ENCODE measurements at places on chromosomes 3 and 15.
A peak's percentile ranks its signal among the peaks of the same experiment; 100 is the strongest.

DNA sequence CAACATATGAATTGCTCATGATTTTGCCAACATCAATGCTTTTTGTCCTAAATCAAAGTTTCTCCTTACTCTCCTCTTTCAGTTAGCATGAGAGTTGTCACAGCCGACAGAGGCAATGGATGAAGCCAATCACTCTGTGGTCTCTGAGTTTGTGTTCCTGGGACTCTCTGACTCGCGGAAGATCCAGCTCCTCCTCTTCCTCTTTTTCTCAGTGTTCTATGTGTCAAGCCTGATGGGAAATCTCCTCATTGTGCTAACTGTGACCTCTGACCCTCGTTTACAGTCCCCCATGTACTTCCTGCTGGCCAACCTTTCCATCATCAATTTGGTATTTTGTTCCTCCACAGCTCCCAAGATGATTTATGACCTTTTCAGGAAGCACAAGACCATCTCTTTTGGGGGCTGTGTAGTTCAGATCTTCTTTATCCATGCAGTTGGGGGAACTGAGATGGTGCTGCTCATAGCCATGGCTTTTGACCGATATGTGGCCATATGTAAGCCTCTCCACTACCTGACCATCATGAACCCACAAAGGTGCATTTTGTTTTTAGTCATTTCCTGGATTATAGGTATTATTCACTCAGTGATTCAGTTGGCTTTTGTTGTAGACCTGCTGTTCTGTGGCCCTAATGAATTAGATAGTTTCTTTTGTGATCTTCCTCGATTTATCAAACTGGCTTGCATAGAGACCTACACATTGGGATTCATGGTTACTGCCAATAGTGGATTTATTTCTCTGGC lies 2.5 kb downstream of the OR4F6 start:
- no peak for DNase-seq

DNA sequence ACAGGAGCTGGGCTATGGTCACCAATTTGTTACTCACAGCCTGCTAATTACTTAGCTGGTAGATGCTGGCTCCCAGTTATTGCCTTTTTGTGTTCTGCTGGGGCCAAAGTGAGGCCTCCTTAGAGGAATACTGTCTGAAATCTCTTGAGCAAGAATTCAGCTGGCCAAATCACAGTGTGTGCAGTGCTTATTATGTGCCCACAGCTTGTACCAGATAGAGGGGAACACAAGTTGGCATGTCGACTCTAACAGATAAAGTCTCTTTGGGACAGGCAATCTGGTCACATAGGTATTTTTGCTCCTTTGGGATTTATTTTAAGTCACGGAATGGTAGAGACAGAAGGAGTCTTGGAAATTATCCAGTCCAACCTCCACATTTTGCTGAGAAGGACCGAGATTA lies 6.3 kb upstream of the TMEM212 start:
- no peak for DNase-seq

DNA sequence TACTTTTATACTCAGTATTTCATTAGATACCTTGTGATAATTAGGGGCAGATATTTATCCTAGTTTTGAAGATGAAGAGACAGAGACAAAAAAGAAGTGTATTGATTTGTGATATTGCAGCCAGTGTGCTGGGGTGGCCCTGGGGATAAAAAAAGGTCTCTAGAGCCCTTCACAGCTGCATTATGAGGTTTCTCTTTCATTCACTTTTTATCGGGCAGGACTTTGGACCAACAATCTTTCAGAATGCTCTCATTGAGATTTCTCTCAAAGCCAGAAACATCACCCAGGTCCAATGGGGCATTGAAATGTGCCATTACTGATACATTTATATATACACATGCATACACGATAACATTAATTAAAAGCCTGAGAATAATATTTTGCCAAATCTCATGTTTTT lies 20.5 kb upstream of the SELENOT start:
- DNase-seq, result no peak

DNA sequence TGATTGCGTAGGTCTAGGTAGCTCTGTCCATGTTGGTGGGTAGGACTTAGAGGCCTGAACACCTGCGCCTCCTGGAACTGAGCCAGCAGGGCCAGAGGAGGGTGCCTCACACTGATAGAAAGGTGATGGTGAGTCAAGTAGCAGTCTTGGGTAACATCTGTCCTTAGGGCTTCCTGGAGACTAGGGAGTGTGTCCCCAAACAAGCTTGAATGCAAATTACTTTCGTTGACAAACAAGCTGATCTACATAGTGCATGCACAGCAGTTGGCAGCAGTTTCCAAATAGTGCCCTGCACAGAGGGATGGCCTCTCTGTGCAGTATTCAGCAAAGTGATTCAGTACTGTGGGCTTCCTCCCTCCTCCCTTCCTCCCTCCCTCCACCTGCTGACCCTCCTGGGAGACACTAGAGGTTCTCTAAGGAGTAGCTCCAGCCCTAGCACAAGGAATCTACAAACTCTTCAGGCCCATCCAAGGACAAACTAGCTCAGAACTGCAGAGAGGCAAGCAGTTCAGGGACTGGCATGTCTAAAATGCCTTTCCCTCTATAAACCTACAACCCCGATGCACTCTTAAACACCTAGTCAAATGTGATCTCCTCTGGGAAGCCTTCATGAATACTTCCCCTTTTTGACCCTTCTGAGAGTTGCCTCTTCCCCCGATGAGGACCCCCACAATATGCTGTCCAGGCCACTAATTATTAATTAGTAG lies 61.0 kb downstream of the TLE3 start:
- DNase-seq, result no peak

GRCh38 chr3:71525391-71525790 lies 58.1 kb downstream of the FOXP1 start:
- no peak for DNase-seq

- no peak for DNase-seq
Measured at GRCh38 chr3:23928524-23928923, 11.6 kb downstream of the RPL15 start.

DNA sequence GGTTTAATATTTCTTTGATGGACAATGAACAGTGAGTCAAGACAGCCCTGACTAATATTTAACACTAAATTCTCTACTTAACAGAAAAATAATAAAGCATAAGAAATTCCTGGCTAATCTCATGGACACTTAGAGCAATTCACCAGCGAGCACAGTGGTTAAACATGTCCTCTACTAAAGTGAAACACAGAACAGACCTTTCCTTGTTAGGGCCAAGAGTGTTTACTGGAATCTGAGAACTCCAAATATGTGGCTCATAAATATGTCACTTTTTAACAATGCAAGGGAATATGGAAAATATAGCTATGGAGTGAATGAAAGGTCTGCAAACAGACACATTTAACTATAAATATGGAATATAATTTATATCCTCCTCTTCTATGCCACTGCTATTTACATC lies 18.6 kb upstream of the IGSF10 start:
- no peak for DNase-seq

DNA sequence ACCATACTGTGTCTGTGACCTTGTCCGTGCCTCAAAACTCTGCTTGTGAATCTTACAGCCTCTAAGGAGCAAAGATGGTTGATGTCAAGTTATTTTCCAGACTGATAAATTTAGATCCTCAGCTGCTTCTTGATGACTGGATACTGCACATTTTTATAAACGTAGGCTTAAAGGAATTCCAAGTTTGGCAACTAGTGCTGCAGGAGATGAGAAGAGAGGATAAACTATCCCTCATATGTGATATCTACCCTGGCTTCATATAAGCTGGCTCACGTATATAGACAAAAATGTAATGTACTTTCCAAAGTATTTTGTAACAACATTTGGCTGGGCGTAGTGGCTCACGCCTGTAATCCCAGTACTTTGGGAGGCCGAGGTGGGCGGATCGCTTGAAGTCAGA lies 89.6 kb downstream of the GMPS start:
- DNase-seq, result no peak

DNA sequence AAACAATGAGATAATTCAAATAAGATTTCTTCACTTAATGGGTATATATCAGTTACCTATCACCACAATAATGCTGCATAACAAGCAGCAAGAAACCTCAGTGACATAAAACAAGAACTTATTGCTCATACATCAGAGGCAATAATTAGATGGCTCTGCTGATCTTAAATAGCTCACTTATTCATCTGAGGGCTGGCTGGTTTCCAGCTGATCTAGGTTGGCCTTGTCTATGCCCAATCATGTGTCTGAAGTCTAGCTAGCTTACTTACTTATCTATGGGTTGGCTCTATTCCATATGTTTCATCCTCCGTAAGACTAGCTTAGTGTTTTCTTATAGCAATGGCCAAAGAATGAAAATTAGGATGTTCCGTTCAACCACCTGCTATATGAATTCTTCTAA lies 109.4 kb upstream of the AGTR1 start:
- DNase-seq, result no peak

GRCh38 chr3:45939341-45939771 lies 3.9 kb upstream of the CXCR6 start:
- DNase-seq, result no peak

- DNase-seq, result no peak
Measured at GRCh38 chr3:171168086-171168485, 141.6 kb upstream of the SLC2A2 start.

DNA sequence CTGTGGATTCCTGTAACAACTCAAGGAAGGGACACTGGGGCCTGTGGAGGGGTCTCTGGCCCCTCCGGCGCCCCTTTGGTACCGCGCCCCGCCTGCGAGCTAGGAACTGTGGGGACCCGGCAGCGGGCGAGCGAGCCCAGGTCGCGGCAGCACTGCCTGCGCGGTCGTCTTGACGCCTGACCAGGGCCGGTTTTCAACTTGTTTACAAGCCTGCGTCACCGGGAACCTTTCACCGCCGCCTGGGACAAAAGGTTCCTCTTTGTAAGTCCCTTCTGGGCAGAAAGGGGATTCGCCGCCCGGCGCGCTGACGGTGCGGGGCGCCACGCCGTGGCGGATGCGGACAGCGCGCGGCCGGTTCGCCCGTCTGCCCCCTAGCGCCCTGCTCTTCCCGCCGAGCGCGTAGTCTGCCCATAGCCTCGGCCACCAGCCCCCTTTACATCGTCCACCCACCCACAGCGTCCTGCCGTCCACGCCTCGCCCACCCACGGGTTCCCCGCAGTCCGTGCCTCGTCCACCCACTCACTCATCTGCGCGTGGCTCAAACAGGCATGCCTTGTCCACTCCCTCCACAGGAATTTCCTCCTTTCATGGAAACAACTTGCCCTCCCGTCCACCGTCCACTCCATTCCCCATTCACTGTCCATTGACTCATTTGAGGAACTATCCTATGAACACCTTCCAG lies 5.5 kb upstream of the CFAP100 start:
- DNase-seq, result peak; percentile 32

- no peak for DNase-seq
Measured at GRCh38 chr3:147836330-147836729, 427.2 kb downstream of the ZIC1 start.

DNA sequence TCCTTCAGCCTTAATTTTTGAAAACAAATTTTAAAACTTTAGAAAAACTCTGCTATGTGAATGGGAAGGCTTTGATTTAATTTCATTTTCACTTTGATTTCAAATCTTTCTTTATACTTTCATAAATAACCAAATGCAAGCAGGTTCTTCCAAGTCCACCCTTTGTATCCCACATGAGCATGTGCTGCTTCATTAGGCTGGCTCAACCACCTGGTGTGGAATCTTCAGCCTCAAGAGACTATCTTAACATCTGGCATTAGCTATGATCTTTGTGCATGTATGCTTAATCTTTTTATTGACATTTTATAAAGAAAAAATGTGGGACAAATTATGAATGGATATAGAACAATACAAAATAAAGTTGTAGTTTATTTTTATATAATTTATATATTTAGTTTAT lies 81.8 kb upstream of the MLF1 start:
- no peak for DNase-seq

- no peak for DNase-seq
Measured at GRCh38 chr3:16994854-16995525, 110.2 kb downstream of the PLCL2 start.

GRCh38 chr15:85404918-85405866 lies 24.8 kb downstream of the AKAP13 start:
- DNase-seq, result no peak

GRCh38 chr3:134993011-134993410 lies 198.0 kb downstream of the EPHB1 start:
- DNase-seq, result no peak

- peak; percentile 15 for DNase-seq
Measured at GRCh38 chr3:37521429-37521828, 340.3 kb upstream of the CTDSPL start.

DNA sequence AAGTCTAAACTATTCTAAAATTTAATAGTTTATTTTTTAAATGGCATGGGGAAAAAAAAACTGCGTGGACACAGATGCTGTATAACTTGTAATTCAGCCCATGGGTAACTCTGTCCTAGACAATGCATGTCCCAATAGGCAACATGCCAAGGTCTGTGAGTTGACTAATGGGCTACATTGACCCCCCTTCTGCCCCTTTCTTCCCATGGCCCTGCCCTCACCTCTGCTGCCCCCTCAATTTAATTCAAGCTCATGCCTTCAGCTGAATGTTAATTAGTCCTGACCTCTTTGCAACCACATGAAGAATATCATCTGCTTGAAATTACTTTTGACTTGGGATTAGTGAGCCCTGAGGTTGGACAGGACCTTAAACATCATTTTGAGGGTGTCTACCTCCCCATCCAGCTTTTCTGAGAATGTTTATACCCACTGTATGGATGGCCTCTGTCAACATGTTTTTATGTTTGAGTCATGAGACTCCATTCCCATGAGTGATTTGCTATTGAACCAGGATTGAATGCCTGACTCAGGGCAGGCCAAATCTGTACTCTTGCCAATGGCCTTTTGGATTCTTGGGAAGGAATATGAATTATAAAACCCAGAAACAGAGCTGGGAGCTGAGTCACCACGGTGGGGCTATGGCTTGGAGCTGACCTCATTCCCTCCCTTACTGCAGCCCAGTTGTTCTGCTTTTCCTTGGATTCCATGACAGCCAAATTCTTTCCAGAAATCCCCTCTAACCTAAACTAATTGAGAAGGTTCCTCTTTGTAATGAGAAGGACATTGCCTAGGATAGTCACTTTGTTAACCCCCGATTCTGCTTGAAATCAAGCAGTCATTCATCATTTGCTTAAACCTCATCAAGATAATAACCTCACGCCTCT lies 33.5 kb upstream of the PDE8A start:
- DNase-seq, result peak; percentile 74

GRCh38 chr15:81573098-81573746 lies 199.2 kb upstream of the TMC3 start:
- DNase-seq, result no peak

DNA sequence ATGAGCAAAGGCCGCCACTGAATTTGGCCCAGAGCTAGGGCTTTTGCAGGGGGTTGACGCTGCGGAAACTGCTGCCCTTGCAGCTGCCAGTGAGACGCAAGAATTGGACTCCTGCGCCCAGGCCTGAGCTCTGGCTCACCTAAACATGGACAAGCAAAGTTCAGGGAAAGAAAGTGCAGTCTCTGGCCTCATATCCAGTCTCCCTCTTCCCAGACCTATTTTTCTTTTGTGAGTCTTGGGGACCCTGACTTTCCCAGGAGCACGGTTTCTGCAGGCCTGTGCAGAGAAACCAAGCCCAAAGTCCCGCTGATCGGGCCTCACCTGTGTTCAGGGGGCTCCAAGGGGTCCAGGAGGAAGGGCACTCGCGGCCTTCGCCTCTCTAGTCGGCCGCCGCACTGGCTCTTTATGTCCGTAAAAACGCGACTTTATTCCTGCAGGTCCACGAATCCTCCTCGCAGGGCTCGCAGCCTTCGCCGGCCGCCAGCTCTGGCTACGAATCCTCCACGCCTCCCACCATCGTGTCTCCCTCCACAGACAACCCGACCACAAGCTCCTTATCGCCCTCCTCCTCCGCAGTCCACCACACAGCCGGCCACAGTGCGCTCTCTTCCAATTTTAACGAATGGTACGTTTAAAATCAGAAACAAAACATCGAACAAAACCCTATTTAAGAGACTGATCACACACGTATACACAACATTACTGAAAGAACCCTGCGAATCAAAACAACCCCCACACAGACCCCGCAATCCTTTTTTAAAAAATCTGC lies 3.9 kb downstream of the ZIC1 start:
- DNase-seq, result no peak

Data from HFF-Myc (cell line).